ENCODE measurements at places on chromosomes 5 and 9.

DNA sequence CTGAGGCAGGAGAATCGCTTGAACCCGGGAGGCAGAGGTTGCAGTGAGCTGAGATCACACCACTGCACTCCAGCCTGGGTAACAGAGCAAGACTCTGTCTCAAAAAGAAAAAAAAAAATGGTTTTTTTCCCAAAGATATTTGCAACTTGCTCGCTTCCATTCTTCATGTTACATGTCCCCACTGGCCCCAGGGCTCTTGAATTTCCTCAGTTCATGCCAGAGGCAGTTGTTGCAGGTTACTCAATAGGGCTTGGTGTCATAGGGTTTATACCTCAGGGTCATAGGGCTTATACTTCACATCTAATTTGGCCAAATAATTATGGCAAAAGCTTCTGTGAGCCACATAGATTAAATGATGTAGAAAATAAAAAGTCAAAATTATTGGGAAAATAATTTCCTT lies 44.1 kb upstream of the KCNV2 start:
- no peak for DNase-seq

- no peak for DNase-seq
These were observed 60.5 kb downstream of the ASTN2 start for GRCh38 chr9:117354244-117354847.

GRCh38 chr9:6829027-6829426 lies 71.3 kb downstream of the KDM4C start:
- no peak for DNase-seq

DNA sequence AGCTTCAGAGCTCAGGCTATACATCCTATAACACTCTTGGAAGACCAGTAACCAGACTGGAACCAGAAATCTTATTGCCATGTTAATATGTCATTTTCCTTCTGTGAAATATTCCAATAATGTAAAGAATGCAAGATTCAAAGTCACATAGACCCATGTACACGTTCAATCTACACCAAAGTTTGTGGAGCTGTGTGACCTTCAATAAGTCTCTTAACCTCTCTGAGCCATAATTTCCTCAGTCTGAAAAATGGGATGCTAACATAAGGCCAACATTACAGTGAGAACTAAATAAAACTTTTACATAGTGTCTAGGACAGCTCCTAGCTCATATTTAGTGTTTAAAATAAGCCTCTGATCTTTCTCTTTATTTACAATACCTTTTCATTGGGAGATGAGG lies 70.4 kb downstream of the ARRDC3 start:
- DNase-seq = no peak

GRCh38 chr5:83639911-83640310 lies 80.7 kb downstream of the HAPLN1 start:
- DNase-seq = no peak

DNA sequence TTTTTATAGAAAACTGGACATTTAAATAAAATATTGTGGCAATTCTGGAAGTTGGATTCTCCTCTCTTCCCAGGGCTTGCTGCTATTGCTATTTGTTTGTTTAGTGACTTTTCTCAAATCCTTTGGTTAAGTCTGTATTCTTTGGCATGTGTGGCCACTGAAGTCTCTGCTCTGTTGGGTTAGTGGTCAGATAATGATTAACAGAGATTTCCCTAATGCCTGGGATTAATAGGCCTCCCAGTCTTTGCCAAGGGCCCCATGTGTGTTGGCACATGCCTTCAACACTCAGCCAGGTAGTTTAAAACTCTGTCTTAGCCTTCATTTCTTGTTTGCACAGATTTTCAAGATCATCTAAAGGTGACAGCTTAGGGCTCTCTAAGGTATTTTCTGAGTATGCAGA lies 92.8 kb upstream of the EPB41L4A start:
- no peak for DNase-seq

DNA sequence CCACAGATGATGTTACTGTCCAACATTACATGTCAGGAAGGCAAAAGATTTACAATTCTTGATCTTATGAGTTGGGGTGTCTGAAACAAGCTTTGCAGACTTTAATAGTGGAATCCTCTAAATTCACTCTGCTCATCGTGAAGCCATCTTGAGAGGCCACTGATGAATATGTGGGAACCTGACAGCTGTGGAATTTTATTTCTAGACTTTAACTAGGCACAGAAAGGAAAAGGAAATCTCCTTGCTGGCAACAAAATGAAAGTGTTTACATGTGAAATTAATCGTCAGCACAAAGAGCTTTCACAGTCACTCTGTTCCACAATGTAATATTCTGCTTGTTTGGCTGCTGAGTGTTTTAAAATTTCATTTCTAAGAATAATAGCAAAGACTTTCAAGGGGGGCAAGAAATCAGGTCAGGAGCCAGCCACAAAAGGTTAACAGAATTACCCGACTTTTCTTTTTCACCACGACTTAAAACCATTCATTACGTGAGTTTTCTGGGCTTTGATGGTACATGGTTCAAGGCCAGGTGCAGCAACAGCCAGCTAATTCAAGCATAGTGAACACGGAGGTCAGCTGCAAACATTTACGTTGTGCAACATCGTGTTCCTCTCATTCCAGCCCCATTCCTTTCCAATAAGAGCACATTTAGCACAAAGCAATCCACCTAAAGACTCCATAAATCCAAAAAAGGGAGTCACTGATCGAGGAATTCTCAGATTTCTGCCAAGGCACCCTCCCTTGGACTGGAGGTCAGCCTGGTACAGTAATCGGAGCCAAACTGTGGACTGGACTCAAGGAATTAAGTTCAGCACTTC lies 14.6 kb downstream of the NREP start:
- DNase-seq = no peak

- no peak for DNase-seq
These were observed 26.9 kb upstream of the MEGF9 start for GRCh38 chr9:120741191-120741590.

DNA sequence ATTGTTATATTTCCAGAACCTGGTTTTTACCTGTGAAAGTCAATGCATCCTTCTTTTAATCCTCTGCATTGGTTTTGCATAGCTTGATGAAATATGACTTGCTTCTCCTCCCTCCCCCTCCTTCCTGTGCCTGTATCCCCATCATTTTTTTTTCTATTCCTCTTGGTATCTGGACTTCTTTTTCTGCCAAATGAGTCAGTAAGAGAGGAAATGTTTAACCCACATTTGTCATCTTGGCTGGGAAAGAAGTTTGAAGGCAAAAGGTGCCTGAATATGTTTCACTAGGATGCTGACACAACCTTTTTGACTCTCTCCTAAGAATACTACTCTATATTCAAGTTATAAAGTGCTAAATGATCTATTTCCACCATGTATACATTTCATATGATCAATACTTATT lies 35.5 kb upstream of the CDKN2B start:
- DNase-seq = no peak

DNA sequence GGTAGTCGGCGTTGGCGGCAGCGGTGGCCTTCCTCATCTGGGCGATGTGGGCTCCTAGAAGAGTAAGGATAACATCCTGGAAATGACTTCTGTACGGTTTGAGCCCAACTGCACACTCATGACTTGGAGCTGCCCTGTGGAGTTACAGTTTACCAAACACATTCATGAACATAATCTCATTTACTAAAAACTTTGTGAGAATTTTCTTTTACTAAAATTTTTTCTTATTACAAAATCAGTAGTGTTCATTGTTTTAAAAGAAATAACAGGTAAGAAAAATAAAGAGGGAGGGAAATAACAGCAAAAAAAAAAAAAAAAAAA lies 5.3 kb downstream of the FOXE1 start:
- no peak for DNase-seq

- no peak for DNase-seq
These were observed 410.9 kb upstream of the PRR16 start for GRCh38 chr5:120052916-120053828.

- no peak for DNase-seq
These were observed 761.3 kb upstream of the DMAC1 start for GRCh38 chr9:8560560-8561525.

DNA sequence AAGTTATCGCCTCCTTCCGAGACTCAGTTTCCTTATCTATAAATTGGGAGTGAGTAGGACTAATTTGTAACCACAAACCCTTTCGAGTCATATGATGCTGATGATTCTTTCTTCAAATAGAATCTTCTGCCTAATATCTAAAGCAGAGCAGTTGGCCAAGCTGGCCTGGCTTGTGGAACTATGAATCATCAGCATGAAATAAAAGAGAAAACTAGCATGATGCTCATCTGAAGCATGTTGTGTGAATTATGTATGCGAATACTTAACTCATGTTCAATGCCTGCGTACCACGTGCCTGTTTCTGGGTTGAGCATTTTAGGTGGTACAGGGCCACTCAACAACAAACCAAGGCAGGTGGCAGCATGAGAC lies 15.0 kb upstream of the ORM1 start:
- DNase-seq = no peak
